ENCODE measurements at places on chromosomes 6 and 20.
A peak's percentile ranks its signal among the peaks of the same experiment; 100 is the strongest.

GRCh38 chr6:163094881-163095280, 319.6 kb upstream of the QKI start:
- DNase-seq: no peak

DNA sequence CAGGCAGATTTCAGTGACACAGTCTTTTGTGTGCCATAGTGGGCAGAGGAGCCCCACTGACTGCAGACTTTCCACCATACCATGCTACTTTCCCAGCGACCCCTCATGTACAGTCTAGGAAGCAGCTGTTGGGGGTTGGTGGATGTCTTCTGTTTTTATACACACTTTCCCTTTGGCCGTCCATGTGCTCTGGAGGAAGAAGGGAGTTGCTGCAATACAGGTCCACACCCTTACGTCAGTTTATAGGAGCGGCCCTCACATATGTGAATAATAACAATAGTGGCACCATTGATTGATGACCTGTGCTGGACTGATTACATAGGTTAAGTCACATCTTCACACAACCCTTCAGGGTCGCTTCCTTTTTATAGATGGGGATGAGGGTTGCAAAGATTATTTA, 17.5 kb upstream of the CCN2 start:
- no peak for DNase-seq

GRCh38 chr6:157049133-157049532, 272.0 kb downstream of the ARID1B start:
- no peak for DNase-seq

DNA sequence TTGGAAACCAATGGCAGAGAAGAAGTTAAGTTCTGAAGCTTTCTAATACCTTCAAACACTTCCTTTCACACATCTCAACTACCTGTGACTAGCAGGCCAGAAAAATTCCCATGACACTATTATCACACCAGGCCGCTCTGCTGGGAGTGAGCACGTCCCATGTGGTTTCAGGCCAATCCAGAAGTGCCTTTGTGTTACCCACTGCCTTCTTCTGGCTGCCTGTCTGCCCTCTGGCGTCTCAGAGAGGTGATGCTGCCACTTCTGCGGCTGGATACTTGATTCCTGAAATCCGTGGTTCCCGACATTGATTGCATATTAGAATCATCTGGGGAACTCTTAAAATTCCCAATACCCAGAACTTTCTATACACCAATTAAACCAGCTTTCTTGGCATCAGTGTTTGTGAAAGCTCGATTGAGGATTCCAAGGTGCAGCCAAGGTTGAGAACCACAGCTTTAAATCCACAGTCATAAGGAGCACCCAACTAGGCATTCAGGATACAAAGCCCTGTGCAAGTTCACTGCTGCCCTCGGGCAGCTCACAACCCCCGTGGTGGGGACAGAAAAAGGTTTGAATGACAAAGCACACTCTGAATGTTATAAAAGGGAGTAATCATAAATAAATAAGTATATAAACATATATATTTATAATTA, 65.6 kb downstream of the STMND1 start:
- no peak for DNase-seq

- no peak for DNase-seq
Measured at GRCh38 chr20:34016736-34017135, 23.0 kb downstream of the RALY start.

GRCh38 chr6:152432758-152433157, 204.4 kb downstream of the SYNE1 start:
- DNase-seq: no peak

DNA sequence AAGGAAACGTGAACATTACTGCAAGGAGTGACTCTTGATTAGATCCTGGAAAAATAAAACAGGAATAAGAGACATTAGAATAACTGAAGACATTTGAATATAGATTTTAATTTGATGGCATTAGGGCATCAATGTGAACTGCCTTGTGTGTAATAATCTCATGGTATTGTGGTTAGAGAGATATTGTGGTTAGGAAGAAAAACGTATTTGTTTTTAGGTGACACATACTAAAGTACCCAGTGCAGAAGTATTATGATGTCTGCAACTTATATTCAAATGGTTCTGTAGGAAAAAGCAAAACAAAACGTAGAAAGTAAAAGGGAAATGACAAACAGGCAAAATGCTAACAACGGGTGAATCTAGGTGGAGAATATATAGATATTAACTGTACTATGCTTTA, 65.9 kb upstream of the OGFRL1 start:
- DNase-seq: no peak

GRCh38 chr6:85493389-85493788, 43.5 kb downstream of the NT5E start:
- DNase-seq: no peak

GRCh38 chr20:15895560-15896084, 677.6 kb downstream of the KIF16B start:
- DNase-seq: no peak

GRCh38 chr6:134343066-134343465, 25.2 kb upstream of the SGK1 start:
- DNase-seq: no peak

DNA sequence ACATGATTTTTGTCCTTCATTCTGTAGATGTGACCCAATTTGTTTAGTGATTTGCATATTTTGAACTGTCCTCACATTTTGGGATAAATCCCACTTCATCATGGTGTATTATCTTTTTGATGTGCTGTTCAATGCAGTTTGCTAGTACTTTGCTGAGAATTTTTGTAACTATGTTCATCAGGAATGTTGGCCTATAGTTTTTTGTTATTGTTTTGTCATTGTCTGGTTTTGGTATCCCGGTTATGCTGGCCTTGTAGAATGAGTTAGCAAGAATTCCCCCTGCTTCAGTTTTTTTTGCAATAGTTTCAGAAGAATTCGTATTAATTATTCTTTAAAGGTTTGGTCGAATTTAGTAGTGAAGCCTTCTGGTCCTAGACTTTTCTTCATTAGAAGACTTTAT, 11.9 kb downstream of the KIF25 start:
- no peak for DNase-seq

- DNase-seq: no peak
Measured at GRCh38 chr20:48584391-48585060, 243.3 kb downstream of the PREX1 start.

- DNase-seq: no peak
Measured at GRCh38 chr20:24681634-24682495, 212.4 kb downstream of the SYNDIG1 start.

DNA sequence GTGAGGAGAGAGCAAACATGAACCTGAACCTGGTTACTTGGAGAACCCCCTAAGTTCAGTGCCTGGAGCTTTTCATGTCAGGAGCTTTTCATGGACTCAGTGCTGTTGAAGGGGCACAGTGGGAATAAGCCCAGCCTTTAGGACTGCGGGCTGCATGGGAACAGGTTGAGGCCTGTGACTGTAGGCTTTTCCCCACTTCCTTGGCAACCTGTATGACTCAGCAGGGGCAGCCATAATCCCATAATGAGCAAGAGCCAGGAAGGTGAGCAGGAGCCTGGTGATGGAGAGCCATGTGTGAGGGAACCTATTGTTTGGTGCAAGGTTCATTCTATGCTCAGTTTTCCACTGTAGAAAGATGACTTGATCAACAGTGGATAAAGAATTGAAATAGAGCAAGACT, 23.4 kb downstream of the MEP1A start:
- no peak for DNase-seq

DNA sequence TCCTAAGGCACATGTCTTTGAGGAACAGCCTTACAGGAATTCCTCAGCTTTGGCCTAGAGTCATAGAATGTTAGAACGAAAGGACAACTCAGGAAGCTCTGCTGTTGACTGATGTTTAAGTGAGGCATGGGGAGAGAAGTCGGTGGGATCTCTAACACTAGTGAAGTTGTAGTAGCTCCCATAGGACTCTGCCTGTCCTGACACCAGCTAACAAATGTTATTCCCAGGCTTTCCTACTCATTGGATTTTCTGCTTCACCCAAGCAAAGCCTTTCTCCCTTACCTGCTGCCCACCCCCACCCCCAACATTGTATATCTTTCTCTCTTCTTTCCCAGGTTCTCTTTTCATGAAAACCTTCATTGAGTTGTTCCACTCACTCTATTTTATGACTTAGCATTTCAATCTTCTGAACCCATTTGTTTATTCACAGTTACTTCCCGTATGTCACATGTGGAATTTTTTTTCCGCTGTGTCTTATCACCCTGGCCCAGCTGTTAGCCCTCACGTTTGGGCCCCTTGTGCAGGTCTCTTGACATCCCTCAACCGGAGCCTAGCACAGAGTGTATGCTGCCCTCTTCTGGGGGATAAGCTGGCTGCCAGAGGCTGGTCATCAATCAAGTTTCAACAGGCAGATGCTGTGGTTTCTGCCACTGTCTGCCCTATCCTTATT, 39.2 kb upstream of the RNF8 start:
- DNase-seq: peak; percentile 46

- DNase-seq: no peak
Measured at GRCh38 chr6:1766654-1767053, 156.9 kb downstream of the FOXC1 start.

- no peak for DNase-seq
Measured at GRCh38 chr6:64062960-64063683, 427.5 kb downstream of the PHF3 start.

- DNase-seq: no peak
Measured at GRCh38 chr20:47055699-47056369, 161.2 kb downstream of the EYA2 start.

GRCh38 chr6:36221674-36222073, 25.1 kb downstream of the BRPF3 start:
- no peak for DNase-seq

GRCh38 chr20:15627501-15627903, 945.7 kb downstream of the KIF16B start:
- no peak for DNase-seq

DNA sequence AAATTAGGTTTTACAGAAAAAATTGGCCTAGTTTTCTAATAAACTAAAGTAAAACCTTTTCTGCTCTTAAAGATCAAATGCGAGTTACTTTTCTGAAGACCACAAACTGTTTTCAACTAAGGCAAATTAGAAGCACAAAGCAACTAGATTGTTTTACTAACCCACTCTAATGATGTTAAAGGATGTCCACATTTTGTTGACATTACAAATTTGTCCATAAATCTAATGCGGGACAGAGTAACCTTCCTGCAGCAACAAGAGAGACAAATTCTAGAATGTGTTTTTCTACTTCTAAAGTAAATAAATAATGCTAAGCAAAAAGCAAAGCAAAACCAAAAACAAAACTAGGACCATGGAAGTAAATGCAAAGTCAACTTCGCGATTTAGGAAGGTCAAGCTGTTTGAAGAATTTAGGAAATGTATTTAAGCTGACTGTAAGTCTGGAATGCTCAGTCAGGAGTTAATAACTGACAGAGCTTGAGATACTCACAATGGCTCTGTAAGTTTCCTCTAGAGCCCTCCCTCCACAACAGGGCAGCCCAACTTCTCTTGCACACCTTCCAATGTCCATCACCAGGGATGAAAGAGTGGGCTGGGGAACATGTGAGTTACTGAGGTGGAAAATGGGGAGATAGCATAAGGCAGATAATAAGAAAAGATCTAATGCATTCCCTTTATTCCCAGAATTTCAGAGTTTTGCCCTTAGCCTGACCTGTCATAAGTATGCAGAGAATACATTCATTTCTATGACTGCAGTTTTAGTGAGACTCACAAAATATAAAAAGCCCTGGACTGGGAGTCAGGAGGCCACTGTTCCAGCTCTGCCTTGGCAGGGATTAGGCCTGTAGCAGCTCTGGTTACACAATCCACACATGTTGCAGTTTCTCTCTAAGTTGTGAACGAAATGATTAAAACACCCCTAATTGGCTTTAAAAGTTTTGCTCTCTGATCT, 158.8 kb downstream of the FOXA2 start:
- DNase-seq: no peak

GRCh38 chr6:110990840-110991576, 9.2 kb downstream of the RPF2 start:
- no peak for DNase-seq

GRCh38 chr6:17648745-17649144, 48.6 kb downstream of the FAM8A1 start:
- DNase-seq: no peak

- DNase-seq: no peak
Measured at GRCh38 chr20:55893031-55893430, 112.3 kb downstream of the CBLN4 start.

DNA sequence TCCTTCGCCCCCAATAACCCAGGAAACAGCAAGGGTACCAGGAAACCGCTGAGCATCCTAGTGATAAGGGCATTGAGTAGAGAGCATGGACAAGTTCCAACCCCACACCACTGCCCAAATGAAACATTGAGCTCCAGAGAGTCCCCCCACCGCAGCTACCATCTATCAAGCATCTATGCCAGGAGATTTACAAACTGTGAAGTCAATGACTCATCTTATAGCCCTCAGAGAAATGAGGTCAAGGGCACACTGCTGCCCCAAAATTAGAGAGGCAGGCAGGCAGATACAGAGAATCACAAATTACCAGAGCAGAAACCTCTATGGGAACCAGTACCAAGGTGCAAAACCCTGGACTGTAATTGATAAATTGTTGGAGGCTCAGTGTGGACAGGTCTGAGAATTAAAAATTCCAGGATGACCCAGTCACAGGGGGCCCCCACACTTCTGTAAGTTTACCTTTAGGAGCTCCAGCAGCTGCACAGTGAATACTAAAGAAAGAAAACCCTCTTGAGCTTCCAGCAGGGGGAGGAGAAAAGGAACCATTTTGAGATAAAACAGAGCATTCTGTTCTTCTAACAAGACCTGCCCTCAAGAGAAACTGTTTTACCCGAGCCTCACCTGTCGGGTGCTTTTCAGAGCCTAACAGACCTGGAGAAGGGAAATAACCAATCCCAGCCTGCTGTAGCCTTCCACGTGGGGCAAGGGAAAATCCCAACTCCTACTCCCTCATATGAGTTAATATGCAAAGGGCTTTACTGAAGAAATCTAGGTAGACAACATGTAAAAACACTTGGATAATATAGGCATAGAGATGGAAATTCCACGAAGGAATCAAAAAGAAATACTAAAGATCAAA, 118.0 kb upstream of the ARID1B start:
- DNase-seq: no peak

- no peak for DNase-seq
Measured at GRCh38 chr6:111118826-111119225, 31.5 kb downstream of the SLC16A10 start.

DNA sequence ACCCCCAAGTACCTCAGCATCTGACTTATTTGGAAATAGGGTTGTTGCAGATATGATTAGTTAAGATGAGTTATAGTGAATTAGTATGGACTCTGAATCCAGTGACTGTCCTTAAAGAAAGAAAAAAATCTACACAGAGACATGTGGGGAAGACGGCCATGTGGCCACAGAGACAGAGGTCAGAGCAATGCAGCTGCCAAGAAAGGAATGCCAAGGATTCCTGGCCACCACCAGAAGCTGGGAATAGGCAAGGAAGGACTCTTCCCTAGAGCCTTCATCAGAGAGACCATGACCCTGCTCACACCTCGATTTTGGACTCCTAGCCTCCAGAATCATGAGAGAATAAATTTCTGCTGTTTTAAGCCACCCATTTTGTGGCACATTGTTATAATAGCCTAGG, 81.8 kb downstream of the FYN start:
- DNase-seq: no peak

Measured in CD4-positive, alpha-beta T cell treated with Interleukin-6 for 4 hours (primary cell).